ENCODE measurements at places on chromosomes 6 and 20.

GRCh38 chr6:92708270-92708669 is 711.1 kb downstream of the EPHA7 start:
- no peak for DNase-seq

- no peak for DNase-seq
These were observed 73.1 kb downstream of the QKI start for GRCh38 chr6:163487606-163488005.

GRCh38 chr6:107228754-107229153 is 113.4 kb upstream of the BEND3 start:
- DNase-seq = no peak

DNA sequence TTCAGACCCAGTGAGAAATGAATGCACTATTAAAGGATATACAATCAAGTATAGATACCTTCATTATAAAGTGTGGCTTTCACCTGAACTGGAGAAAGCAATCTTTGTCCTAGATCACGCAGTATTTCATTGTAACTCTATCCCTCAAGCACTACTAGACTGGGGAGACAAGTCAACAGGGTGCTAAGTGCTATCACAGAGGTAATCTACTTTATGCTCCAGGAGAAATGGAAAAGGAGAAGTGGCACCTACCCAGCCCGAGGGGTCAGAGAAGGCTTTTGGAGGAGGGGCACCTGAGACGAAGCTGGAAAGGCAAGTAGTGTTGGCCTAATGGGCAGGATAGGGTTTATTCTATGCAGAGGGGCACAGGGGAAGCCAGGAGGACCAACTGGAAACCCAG is 17.1 kb downstream of the ZHX3 start:
- DNase-seq = no peak

DNA sequence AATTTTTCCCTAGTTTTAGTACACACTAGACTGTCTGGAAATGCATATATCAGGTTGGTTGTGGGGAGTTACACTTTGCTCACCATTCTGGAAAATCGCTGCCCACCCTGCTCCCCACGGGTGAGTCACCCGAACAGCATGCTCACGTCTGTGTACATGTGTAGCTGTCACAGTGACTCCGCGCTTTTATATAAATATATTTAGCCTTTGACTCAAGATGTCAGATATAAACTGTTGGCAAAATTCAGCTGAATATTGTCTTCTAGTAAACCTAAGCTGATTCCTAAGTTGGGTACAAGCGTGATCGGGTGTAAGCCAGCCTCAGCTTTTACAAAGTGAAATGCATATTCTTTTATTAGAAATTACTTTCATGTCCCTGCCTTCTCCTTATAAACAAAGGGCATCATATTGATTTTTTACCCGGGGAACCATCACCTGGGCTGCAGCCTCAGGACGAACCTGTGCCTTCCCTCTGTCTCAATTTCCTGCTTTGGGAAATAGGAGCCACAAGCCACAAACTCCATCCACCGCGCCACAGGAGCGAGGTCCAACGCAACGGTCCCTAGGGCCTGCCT is 4.3 kb downstream of the SDCBP2 start:
- peak; percentile 24 for DNase-seq

DNA sequence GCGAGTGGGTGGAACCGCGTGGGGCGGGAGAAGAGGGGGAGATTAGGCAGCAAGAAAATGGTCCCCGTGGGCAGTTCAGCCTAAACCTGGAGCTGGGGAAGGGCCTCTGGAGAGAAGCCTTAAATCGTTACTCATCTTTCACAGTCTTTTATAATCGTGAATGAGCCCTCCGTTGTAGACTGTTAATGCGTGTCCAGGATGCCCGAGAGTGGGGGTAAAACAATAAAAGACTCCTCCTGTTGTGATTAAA is 11.0 kb upstream of the ELOVL5 start:
- no peak for DNase-seq

DNA sequence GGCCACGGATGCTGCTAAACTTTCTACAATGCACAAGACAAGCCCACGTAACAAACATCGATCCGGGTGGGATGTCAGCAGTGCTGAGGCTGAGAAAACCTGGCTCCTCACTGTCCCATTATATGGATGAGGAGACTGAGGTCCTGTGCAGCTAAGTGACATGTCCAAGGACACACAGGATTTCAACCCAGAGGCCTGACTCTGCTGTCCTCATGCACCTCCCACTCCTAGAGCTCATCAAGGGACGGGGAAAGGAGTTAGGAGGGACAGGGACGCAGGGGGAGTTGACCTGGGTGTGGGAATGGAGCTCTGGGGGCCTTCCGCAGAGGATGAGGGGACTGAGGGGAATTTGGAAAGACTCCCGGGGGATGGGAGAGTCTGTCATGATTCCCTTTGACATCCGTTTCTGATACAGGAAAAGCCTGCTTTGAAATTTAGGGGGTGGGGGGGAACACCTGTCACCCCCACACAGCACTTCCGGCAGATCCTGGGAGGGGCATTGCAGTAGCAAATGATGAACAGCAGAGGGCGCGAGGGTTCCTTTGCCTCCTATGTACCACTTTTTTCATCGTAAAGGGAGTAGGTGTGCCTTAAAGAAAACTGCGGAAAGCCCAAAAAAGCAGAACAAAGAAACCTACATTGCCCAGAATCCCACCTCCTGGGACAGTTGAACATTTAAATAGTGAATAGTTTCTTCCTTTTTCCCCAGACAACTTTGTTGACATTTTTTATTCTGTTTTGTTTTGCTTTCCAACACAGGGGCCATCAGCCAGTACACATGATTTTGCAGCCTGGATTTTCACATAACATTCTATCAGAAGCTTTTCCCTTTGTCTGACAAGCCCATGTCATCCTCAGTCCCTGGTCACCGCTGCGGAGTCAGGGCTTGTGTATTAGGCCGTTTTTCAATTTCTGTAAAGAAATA is 48.6 kb downstream of the SLC2A10 start:
- DNase-seq = peak; percentile 67

Measured in stimulated activated CD4-positive, alpha-beta T cell treated with anti-CD3 and anti-CD28 coated beads, Interleukin-2, amount 100 ng/mL, for 24 hours (primary cell).